Activated CD4-positive, alpha-beta T cell treated with anti-CD3 and anti-CD28 coated beads for 48 hours (primary cell): ENCODE measurements at places on chromosomes 3 and 15.

- no peak for DNase-seq
Measured at GRCh38 chr3:174436367-174436766, 422.8 kb upstream of the NAALADL2 start.

DNA sequence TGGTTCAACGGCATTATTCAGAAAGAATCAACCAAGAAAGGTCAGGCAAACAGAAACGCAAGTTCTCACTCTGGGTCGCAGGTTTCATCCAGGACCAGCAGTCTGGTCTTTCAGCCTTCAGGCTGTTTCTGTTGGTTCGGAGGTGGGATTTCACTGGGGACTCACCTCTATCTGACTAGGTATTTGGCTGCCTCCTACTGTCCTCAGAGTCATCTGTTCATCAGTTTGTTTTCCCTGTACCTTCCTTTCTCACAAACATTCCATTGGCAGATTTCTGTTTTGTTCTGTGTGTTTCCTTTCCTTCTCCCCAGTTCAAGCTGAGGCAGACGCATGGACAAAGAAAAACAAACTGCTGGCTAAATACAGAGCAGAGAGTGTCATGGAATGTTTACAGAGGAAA is 1046.6 kb upstream of the CFAP20DC start:
- no peak for DNase-seq

DNA sequence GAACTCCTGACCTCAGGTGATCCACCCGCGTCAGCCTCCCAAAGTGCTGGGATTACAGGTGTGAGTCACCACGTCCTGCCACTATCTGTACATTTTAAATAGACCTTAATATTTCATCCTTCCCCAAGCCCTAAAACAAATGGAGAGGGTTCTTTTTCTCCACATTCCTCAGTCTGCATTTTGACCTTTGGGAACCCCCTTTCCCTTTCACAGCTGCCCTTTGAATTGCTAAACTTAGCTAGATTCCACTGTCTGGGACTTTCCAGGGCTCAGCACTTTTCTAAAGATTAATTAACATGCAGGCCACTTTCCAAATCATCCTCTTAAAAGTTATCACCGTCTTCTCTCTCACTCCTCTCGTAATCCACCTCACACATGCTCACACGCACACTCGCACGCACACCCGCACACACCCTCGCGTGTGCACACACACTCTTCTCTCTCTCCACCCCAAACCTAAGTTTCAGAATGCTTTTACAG is 124.2 kb downstream of the TMCO5A start:
- no peak for DNase-seq

GRCh38 chr3:123660141-123660675 is 75.4 kb upstream of the HACD2 start:
- DNase-seq: no peak

- DNase-seq: peak; percentile 79
Measured at GRCh38 chr15:98421419-98422129, 226.8 kb upstream of the IGF1R start.

- DNase-seq: no peak
Measured at GRCh38 chr3:127822041-127822681, at the start of gene MGLL. TSS of gene MGLL (minus strand) at chr3:127822515. CDS start at chr3:127822318, 197 bp downstream.

DNA sequence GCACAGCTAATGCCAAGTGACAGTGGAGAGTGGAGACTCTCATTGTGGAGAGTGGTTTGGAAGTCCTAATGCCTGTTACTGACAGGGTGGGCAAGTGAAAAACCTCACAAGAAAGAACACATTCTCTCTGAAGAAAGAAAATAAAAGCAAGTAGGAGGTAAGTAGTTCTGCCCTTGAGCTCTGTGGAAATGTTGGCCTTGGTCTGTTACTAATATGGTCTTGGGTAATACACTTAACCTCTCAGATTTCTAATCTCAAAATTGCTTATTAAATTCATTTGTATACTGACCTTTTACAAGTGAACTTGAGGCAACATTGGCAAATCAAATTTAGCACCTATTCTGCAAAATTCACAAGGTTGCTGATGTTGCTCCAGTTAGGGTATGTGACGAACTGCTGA is 291.6 kb upstream of the CBLB start:
- DNase-seq: no peak

- no peak for DNase-seq
Measured at GRCh38 chr3:39362812-39363211, 20.4 kb upstream of the SLC25A38 start.

GRCh38 chr3:46733026-46733800 is 15.5 kb upstream of the PRSS50 start:
- no peak for DNase-seq

DNA sequence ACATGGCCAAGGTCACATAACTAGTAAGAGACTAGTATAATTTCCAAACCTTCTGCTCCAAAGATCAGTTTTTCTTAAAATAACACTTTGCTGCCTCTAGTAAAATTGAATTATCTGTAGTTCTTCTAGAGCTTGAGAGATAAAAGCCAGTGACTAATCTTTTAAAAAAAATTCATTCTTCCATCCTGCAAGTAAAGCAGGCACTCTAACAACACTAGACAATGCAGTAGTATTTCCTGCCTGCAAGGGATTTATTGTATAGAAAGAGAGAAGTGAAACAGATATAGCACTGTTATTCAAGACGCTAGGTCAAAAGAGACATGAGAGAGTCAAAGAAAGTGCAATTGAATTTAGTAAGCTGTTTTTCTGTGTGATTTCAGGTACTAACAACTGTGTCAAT is 159.5 kb upstream of the TBC1D5 start:
- DNase-seq: no peak

DNA sequence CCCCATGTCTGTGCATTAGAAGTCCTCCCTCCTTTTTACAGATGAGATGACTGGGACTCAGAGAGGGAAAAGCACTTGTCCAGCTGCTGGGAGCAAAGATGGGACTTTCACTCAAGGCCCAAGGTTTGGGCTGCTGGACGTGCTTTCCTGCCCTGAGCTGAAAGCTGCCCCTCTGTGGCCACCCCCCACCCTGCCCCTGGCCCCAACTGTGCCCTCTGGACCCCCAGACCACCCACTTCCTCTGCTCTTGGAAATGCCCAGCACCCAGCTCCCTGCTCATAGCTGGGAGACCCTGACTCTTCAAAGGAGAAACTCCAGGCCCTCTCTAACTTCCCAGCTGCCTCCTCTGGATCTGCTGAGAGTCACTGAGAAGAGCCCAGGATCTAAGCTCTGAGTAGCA is 20.7 kb downstream of the GRIP2 start:
- DNase-seq: no peak

GRCh38 chr3:41276191-41276590 is 76.9 kb downstream of the CTNNB1 start:
- no peak for DNase-seq

- DNase-seq: no peak
Measured at GRCh38 chr15:99414755-99415731, 150.7 kb upstream of the MEF2A start.

DNA sequence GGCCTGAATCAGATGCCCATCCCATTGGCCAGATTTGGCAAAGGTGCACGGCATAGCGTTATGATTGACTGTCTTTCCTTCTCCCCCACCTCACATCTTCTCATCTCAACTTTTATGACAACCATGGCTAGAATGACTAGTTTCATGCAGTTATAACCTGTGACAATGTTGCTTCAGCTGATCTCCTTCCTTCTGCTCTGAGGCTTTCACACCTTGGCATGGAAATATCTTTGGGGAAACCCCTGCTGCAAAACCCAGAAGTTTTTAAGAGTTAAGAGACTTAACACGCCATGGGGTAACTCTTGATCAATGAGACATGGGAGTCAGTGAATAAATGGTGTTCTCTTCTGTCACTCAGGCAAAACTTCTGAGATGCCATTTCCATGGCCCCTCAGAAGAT is 290.7 kb upstream of the MDFIC2 start:
- peak; percentile 18 for DNase-seq

GRCh38 chr15:79184465-79184892 is 93.9 kb upstream of the RASGRF1 start:
- DNase-seq: peak; percentile 80

DNA sequence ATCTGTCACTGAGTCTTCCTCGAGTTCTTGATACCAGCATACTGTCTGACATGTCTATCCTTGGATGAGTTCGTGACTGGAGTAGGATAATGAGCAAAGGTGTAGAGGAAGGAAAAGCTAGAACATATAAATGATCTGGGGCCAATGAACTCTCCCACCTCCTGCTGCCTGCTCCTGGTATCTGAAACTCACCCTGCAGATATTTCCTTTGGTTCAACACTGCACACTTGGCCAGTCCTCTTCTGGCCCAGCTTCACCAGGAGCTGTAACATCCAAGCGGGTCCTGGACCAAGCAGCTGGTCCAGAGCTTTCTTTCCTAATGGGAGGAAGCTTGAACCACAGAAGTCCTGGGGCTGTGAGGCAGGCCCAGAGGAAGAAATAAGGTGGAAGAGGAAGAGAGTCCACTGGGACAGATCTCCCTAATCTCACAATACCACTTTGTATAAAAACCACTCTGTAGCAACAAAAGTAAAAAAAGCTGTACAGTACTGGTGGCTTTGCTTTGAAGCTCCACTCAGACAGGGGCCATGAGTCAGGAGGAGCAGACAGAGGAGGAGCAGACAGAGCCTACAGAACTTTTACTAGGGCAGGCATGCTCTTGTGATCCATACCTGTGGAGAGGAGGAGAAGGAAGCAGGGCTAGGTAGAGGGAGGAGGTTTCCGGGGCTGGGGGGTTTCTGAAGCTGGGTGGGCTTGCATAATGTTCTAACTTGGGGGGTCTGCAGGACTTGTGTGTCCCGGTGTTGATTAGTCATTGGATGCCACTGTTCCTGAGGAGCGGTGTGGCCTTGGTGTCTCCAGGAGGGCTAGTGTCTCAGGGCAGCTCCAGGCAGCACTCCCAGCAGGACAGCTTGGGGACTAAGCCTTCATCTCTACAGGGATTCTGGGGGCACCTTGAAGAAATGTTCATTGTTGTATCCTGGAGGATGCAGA is 166.9 kb downstream of the ABHD5 start:
- DNase-seq: no peak

DNA sequence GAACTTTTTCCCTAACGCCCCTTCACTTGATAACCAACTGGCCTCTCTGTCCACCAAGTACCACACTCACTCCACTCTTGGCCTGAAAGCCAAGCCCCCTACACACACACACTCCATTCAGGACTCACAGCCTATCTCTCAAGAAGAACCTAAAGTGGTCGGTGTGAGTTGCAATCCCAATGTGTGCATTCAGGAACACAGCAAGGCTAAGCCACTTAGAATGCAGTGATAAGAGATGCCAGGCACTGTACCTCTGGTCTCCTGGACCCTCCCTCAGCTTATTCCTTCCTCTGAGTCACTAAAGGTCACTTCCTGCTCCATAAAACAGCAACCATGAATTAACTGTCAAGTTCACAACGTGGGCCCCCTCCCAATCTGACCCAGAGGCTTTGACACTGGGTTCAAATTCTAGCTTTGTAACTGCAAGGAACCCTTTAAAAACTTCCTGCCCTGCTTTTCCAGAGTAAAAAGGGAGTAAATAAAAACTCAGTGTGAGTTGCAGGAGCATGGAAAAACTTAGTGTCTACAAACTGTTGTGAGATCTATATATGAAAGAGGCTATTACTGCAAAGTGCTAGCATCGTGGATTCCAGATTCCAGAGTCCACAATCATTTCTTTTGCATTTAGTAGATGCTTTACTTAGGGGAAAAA is 17.6 kb upstream of the KCNMB3 start:
- no peak for DNase-seq

- DNase-seq: peak; percentile 66
Measured at GRCh38 chr15:100601163-100601562, 821 bp downstream of the LINS1 start.

GRCh38 chr3:177157492-177157891 is 39.8 kb downstream of the TBL1XR1 start:
- DNase-seq: no peak

GRCh38 chr3:169772897-169773816 is at the start of gene MYNN:
TSS of gene MYNN (plus strand) at chr3:169773396. CDS start at chr3:169774296, 900 bp downstream.
- peak; percentile 94 for DNase-seq

GRCh38 chr3:58667704-58668103 is 1.1 kb upstream of the FAM3D start:
- DNase-seq: no peak

DNA sequence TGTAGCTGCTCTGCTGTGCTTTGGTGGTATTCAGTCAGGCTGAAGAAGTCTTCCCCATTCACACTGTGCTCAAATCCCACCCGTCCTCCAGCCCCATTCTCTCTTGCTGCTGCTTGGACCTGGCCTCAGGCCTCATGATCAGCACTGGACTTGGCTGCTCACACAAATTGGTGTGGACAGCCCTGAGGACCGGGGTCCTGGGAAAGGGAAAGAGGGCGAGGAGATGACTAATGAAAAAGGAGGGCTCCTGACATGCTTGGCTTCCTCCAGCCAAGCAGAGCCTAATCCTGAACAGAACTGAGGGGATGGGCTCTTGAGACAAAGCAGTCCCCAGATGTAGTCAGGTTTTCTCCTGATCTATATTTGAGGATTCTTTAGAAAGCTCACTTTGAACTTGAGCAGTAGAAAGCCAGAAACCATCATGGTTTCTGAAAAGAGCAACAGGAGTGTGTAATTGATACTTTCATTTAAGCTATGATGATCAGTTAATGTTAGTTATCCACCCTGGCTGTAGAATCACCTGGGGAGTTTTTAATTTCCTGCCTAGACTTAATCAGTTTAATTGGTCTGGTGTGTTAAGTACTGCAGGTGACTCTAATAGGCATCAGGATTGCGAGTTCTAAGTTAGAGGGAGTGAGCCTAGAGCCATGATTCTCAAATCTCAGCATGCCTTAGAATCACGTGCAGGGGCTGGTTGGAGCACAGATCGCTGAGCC is 79.4 kb upstream of the THBS1 start:
- no peak for DNase-seq

- no peak for DNase-seq
Measured at GRCh38 chr3:15470261-15470660, 42.9 kb downstream of the EAF1 start.

GRCh38 chr3:117624424-117624823 is 914.8 kb downstream of the TUSC7 start:
- no peak for DNase-seq

GRCh38 chr15:65384505-65384894 is 6.7 kb upstream of the IGDCC3 start:
- DNase-seq: no peak

- peak; percentile 71 for DNase-seq
Measured at GRCh38 chr3:65963787-65964677, 74.7 kb downstream of the MAGI1 start.

DNA sequence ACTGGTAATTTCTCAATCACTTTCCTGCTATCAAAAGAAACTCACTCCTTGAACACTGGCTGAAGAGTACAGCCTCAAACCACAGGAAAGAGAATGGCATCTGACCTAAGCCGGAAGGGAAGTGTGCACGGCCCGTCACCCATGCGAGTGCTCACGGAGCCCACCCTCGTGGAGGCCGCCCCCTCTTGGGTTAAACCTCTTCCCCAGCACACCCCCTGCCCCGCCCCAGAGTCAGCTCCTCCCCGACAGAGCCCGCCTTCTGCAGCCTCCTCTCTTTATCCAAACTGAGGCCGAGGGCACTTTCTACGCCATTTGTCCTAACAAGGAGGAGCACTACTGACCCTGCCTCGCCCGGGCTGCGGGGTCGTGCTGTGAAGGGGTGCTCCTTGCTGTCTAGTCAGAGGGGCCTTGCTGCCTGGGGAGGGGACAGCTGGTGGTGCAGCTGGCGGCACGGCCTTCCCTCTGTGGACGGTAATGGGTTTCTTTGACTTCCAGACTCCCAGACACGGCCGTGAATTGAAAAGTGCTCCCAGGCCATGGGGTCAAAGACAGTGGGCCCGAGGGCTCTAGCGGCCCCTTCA is 137.7 kb downstream of the NSMCE3 start:
- no peak for DNase-seq

- no peak for DNase-seq
Measured at GRCh38 chr3:46649436-46649835, 37.1 kb downstream of the FAM240A start.

GRCh38 chr3:169256796-169257522 is 406.6 kb downstream of the MECOM start:
- no peak for DNase-seq
